SIG-M5 (cell line): ENCODE measurements at places on chromosomes 4 and X.

- DNase-seq = no peak
Observed at GRCh38 chr4:133147286-133147821, 1.7 kb upstream of the PCDH10 start.

DNA sequence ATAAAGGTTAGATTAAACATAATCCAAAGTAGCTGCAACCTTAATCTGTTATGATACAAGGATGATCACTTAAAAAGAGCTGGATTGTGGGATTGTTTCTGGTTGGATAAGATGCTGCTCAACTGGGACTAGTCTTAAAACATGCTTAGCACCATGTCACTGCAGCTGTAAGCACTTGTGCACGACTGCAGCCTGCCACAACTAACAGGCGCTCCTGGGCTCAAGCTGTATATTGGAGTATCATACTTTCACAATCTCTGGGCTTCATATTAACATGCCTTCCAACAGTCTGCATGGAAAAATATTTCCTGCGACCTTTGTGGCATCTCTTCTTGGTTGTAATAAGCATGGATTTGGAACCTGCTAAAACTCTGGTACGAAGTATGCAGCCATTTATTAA lies 493.0 kb upstream of the PITX2 start:
- no peak for DNase-seq

DNA sequence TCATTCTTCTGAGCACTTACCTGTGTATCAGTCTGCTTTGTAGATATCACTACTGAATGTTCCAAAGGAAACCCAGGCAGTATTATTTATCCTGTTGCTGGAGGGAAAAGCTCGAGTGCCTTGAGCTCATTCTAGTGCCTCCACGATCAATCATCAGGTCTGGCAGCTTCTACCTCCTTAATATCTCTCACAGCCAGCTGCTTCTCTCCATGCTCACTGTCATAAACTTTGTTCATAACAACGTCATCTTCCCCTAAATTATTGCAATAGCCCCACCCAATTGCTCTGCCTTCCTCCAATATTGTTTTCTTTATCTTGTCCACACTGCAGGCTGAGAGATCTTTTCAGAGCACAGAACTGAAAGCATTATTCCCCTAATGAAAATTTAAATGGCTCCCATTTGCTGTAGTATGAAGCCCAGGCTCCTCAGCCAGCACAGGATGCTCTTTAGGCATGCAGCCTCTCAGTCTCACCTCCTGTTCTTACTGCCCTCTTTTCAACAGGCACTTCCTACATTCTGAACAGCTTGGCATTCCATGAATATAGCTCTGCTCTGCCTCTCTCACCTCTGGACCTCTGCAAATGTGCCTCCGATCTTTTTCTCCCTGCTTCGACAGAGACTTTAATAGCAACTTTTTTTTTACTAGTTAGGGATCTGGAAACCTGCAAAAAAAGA lies 504.2 kb upstream of the IGFBP7 start:
- DNase-seq = no peak

DNA sequence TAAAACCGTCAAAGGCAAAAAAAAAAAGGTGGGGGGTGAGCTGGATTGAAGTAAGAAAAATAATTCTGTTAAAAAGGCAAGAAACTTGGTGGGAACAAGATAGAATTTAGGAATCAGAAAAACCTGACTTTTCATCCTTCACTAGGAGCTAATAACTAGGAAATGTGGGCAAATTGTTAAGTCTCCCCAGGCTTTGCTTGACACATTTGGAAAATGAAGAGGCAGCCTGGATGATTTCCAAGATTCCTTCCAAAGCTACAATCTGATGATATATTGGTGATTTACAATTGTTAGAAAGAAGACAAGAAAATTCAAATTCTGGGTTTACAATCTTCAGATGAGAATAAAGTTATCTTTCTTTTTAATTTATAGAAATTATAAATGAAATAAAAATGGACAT lies 1062.5 kb downstream of the ADGRL3 start:
- no peak for DNase-seq

GRCh38 chr4:142952821-142953580 lies 106.9 kb upstream of the INPP4B start:
- DNase-seq = no peak

DNA sequence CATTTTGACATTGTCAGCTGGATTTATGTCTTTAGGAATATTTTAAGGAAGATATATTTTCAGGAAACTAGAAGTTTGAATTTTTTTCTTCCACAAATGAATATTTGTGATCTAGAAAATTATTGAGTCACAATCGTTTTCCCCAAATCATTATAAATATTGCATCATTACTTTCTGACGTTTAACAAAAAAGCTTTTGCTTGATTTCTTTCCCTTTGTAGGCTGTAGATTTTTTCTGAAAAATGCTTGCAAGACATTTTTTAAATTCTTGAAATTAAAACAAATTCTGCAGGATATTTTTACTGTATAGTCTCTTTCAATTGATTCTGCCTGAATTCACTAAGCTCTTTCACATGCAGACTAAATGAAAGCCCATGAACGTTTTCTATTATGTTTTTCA lies 4.9 kb upstream of the SMARCAD1 start:
- DNase-seq = no peak

DNA sequence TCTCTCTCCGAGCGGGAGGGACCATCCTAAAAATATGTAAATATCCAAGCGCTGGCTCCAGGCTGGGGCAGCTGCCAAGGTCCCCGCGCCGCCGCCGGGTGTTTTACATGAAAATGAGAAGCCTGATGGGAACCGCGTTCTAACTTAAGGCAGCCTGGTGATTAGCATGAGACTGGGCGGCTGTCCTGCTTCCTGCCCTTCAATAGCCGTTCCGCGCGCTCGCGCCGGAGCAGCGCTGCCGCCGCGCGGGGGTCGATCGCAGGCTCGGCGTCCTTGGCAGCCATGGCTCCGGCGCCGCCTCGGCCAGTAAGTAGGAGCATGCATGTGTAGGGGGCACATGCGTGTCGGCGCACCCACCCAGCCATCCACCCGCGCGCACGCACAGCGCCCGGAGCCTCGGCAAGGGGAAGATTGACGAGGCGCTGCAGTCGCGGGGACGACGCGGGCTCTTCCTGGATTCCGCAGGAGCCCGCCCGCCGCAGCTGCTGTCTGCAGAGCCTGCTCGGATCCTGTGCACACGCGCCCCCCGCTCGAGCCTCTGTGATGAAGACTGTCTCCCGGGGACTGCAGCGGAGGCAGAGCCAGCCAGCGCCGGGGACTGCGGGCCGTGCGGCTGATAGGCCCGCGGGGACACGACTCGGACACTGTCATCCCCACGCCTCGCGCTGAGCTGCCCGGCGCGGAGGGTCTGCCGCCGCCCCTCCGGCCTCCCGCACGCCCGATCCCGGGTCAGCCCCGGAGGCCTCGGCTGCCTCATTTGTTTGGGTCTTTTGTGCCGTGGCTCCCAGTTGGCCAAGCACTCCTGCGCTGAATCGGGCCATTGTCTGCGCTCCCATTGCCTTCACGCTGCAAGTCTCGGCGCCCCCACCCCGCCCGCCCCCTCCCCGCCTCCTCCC lies 734 bp downstream of the STOX2 start:
- DNase-seq = no peak

- DNase-seq = no peak
Observed at GRCh38 chr4:58543465-58543864, 1433.3 kb upstream of the IGFBP7 start.

GRCh38 chrX:71227370-71228062 lies 4.5 kb downstream of the GJB1 start:
- no peak for DNase-seq

DNA sequence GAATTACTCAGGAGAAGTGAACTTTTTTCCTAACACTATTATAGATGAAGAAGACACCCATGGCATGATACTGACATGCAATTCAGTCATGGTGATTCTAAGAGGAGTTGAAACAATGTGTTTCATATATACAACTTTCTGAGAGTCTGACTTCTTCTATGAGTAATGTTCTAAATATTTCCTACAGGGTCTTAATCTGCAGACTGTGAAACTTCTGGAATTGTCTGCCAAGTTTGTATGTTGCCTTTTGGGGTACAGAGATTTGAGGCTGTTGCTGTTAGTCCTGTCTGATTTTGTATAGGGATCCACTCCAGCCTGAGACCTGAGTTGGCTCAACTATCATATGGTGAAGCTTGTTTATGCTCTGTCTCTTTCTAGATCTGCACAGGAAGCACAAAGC lies 160.6 kb upstream of the GATB start:
- DNase-seq = no peak

DNA sequence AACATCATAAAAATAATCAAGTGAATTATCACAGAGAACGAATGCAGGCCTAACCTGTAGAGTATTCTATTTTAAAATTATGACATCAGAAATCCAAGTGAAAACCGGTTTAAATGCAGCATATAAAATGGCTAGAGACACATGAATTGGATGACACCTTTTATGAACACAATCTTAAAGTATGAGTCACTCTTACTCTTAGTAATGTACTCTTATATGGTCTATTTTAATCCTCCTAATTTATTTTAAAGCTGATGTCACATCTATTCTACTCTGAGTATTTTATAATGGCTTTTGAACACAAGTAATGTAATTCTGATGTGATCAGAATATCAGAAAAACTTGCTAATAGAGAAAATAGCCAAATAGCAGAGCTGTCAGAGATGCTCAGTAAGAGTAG lies 161.4 kb upstream of the RADX start:
- DNase-seq = no peak

GRCh38 chr4:106366026-106366425 lies 2.6 kb downstream of the GIMD1 start:
- no peak for DNase-seq

- DNase-seq = no peak
Observed at GRCh38 chr4:111937368-111937767, 207.9 kb upstream of the FAM241A start.

- DNase-seq = peak; percentile 5
Observed at GRCh38 chr4:106809076-106809475, 227.0 kb downstream of the DKK2 start.

DNA sequence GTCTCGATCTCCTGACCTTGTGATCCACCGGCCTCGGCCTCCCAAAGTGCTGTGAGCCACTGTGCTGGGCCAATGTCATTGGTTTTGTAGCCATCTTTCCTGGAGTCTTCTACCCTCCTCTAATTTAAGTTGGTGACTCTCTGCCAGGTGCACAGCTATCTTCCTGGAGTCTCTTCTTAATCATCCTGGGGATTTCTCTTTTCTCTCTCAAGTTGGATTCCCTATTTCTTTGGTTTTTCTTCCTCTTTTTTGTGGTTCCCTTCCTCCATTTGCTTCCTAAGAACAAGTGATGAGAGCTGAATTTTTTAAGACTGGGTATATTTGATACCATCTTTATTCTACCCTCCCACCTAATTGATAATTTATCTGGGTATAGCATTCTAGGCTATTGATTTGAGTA lies 113.8 kb downstream of the SYNPO2 start:
- DNase-seq = no peak

GRCh38 chrX:39310891-39311290 lies 509.6 kb downstream of the MID1IP1 start:
- DNase-seq = no peak

DNA sequence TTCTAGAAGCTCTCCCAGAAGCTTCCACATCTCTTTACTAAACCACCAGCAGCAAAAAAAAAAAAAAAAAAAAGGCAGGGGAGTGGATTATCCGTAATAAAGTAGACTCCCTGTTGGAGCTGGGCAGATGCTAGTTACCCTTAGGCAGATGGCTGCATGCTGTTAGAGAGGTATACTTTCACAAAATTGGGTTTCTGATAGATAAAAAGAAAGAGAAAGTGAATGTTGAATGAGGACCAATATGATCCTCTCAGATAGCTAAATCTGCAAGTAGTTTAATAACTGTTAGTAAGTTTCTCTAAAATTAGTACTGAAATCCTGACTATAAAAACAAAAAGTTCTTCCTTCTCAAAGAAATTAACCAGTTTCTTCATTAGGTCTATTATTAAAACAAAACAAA lies 195.4 kb downstream of the ANAPC10 start:
- no peak for DNase-seq

DNA sequence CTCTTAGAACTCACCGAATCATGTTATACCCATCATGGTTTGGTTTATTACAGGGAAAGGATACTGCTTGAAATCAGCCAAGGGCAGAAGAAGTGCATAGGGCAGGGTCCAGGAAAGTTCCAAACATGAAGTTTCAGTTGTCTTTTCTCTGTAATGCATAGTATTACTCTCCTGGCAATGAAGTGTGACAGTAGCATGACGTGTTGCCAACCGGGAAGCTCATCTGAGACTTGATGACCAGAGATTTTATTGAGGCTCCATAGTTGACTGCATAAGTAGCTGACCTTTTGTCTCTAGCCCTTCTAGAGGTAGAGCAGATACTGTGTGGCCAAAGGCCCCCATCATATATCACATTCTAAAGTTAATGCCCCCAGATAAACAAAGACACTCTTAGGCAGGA lies 72.1 kb downstream of the BEND4 start:
- no peak for DNase-seq

DNA sequence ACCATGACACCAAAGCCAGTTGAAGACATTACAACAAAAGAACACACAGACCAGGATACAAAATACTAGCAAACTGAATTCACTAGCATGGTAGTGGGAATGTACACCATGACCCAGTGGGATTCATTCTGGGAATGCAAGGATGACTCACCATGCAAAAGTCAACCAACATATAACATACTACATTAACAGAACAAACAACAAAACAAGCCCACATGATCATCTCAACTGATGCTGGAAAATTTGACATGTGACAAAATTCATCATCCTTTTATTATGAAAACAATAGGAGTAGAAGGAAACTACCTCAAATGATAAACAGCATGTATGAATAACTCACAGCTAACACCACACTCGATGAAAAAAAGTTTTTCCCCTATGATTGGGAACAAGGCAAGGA lies 190.2 kb downstream of the DCLK2 start:
- no peak for DNase-seq

DNA sequence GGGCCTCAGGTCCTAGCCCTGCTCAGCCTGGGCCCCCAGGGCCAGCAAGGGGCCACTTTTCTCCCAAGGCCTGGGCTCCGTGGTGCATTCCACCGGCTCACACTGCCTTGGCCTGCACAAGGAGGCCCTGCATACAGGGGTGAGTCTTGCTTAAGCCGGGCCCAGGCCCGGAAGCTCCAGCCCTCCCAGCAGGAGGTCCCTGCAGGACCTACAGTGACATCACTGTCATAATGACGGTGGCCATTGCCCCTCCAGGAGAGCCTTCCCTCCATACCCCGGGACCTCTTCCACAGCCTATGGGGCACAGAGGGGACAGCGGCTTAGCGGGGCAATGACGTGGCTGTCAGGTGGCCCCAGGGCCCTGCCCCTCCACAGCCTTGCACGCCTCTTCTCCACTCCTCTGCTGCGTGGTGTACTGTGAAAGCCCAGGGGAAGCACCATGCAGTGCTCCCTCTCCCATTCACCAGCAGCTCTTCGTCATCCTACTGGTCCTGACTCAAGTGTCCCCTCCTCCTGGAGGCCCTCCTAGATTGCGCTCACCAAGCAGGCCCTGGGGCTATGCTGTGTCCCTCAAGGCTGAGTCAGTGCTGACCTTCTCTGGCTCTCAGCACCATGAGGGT lies 32.3 kb upstream of the AFAP1 start:
- no peak for DNase-seq

DNA sequence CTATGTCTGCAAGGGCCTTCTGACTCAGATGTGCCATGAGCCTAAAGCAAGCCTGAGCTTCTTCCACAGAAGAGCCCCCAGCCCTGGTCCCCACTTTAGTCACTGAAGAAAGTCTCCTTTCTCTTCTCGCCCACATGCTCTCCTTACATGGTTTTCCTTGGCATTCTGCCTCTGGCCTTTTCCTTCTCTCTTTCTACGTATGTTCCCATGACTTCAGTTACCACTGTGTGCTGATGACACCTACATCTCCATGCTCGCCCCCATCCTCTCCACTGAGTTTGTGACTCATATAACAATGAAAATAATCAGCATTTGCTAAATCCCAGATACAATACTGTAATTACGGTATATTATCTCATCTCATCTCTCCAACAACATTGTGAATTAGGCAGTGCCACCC lies 149.3 kb downstream of the AMMECR1 start:
- no peak for DNase-seq
